ENCODE measurements at places on chromosomes 1 and 21.

- no peak for DNase-seq
Observed at GRCh38 chr21:38729754-38730379, 75.9 kb upstream of the ETS2 start.

GRCh38 chr1:162003061-162003829, 20.4 kb downstream of the OLFML2B start:
- DNase-seq: no peak

DNA sequence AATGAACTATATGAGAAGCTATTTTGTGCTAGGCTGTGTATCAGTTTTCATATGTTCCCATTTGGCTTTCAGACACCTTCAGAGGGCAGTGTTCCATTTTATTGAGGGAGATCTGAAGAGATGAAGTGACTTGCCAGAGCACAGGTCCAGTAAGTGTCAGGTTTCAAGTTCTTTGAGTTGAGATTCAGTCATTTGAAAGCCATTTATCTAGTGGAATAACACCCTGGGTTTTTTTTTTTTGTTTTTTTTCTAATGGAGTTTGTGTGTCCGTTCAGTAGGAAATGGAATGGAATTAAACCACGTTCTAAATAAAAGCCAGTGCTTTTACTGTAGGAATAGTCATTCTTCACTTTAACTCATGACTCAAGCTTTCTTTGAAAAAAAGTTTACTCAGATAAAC, 652.9 kb upstream of the USP24 start:
- DNase-seq: no peak

- peak; percentile 8 for DNase-seq
Observed at GRCh38 chr1:17155257-17155920, 36.1 kb upstream of the PADI2 start.

GRCh38 chr1:6704746-6705145, 3.1 kb upstream of the DNAJC11 start:
- DNase-seq: no peak

GRCh38 chr1:68673771-68674170, 176.9 kb upstream of the DEPDC1 start:
- DNase-seq: no peak

DNA sequence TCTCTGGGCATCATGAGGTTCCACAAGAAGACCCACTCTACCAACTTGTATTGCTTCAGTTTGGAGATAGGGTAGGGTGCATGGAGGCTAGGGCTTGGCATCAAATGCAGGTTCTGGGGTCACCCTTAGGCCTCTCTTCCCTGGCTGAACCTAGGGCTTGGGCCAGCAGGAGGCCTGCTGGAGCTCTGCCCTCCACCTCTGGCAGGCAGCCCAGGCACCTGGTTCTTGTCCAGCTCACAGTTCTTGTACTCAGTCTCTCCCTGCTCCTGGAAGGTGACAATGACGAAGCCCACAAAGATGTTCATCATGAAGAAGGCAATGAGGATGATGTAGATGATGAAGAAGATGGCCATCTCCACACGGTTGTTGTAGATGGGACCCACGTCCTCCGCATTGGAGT, 37.5 kb upstream of the KIF21B start:
- DNase-seq: no peak

Data from coronary artery (tissue), 2 donors.